ENCODE measurements at places on chromosomes 1 and 21.

DNA sequence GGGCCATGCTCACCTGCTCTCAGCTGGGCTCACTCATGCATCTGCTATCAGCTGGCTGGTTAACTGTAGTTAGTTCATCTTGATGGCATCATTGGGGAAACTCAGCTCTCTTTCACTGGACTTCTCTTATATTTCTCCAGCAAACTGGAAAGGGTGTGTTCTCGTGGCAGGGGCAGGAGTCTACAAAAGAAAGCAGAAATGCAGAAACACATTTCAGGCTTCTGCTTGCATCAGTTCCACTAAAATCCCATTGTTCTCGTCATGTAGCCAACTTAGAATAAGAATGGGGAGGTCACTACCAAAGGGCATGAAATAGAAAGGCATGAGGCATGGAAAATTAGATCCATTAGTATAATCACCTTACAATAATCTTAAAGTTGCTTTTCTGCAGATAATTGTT lies 207.3 kb downstream of the NRIP1 start:
- no peak for DNase-seq

GRCh38 chr21:20631633-20632032 lies 366.6 kb upstream of the NCAM2 start:
- no peak for DNase-seq

- DNase-seq, result no peak
These were observed 77.6 kb downstream of the EPHB2 start for GRCh38 chr1:22788254-22788661.

GRCh38 chr1:5225707-5226704 lies 571.6 kb downstream of the AJAP1 start:
- DNase-seq, result no peak

DNA sequence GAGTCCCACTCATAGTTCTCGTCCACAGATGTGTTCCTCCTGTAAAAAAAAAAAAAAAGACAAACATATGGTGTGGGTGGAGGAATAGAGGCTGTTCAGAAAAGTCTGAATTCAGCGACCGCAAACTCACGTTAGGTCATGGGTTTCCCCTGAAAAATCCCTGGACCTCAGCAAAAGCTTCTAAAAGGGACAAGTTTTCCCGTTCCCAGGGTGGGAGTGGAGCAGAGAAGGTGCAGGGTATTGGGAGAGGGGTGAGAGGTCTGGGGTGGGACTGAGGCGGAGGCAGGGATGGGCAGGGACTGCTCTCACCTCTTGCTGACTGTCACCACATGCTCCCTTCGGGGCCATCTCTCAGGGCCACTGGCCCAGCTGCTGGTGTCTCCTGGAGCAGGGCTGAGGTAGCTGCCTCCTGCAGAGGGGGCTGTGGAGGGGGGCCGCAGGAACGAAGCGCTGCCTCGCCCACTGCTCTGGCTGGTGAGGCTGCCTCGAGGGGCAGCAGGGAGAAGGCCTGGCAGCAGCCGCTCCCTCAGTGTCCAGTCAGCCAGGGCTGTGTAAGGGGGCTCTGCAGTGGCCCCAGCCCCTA lies 2.6 kb upstream of the TAGLN2 start:
- no peak for DNase-seq

DNA sequence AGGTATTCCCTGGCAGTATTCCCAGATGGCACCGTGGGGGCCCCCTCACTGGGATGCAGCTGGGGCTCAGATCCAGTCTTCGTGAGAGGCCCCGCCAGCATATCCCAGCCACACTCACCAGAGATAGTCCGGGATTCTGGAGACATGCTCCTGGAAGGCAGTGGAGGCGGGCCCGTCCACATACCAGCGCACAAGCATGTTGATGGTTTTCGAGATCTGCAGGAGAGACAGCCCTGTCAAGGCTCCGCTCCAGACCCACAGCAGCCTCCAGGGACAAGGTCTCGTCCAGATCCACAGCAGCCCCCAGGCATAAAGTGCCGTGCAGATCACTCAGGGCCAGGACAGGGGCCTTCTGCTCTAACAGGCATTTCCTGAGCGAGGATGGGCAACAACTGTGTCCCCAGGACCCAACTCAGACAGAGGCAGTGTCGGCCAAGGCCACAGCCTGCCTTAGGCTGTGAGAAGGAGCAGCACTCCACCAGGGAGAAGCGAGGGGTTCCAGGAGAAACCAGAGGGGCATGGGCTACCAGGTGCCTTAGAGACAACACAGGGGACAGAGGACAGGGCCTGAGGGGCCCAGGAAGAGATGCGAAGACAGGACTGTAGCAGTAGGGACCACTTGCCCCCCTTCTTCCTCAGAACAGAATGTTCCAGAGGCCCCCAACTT lies 14.8 kb downstream of the LSS start:
- DNase-seq, result no peak

DNA sequence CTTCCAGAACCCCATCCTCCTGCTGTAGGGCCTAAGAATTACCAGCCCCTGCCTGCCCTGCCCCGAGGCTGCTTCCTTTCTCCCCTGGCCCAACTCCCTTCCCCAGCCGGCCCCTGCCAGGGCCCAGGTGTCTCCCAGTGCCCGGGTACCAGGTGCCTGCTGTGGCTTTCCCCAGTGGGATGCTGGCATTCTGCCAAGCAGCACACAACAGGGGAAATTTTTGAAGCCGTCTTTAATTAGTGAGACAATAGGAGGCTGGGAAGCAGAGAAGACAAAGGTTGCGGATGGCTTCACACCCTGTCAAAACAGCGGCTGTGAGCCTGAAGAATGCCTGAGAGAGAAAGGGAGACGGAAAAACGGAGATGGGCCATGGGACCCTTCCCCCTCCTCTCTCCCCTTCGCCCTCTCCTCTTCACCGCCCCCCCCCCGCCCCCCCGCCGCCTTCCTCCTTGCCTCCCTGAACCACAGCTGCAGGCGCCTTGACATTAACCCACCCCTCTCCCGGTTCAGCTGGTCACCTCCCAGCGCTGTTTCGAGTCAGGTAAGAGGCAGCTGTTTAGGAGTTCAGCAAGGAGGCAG lies 33.6 kb downstream of the LRRN2 start:
- no peak for DNase-seq

- peak; percentile 64 for DNase-seq
These were observed 19.2 kb upstream of the EVA1B start for GRCh38 chr1:36342426-36343185.

GRCh38 chr1:169115891-169116585 lies 9.5 kb downstream of the ATP1B1 start:
- no peak for DNase-seq

DNA sequence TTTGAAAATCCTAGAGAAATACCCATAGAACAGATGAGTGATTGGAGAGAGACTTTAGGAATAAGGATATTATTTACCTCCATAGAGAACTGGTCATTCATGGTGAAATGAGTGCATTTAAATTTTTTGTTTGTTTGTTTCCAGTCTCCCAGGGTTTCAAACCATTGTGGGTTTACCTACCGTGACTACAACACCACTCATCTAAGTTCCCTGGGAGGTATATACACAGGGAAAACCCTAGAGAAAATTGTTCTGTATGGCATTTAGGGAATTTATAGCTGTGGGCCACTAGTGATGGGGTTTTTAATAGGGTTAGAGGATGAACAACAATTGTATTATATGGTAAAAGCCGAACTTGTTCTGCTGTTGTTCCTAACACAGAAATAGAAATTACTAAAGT lies 109.2 kb downstream of the USP25 start:
- DNase-seq, result no peak

GRCh38 chr21:36330904-36331303 lies 10.9 kb downstream of the MORC3 start:
- DNase-seq, result peak; percentile 66

DNA sequence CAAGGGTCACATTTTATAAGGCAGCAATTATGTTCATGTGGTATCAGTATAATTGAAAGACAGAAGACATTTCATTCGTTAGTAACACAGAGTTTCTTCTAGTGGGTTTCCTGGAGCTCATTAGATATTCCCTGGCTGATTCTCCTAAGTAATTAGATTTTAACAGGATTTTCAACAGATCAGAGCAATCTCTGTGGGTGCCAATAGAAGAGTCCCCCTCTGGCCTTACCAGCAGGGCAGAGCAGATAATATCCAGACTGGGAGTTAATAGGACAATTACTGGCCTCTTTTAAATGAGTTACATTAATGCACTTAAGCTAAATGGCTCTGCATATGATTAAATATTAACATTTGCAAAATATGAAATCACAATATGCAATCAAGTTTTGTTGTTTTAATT lies 74.2 kb upstream of the FOXD3 start:
- no peak for DNase-seq

- DNase-seq, result no peak
These were observed 57.3 kb downstream of the MRPL37 start for GRCh38 chr1:54257346-54257620.

DNA sequence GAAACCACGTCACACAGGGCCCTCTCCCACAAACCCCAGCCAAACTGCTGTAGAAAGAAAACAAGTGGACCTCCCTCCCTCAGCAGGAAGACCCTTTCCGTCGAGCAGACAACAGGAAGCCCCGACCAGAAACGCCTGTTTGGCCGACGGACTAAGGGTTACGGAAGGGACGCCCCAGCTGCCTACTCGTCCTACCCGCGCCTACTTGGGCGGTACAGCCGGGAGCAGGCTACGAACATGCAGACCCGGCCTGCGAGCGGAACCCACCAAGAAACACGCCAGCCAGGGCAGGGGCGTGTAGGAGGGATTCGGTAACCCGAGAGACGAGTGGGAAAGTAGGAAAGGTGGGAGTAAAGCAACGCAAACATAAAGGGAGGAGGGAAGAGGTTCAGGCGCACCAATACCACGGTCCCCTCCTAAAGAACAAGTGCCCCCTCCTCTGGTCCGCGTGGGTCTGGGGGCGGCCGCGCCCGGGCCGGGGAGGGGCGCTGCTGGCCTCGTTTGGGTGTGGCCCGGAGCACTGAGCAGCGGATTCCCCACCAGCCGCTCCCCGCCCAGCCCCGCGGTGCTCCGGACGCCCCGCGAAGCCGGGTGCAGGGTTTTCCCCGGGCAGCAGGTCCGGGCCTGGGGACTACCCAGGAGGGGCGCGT lies 450 bp downstream of the S100A10 start:
- peak; percentile 49 for DNase-seq

- DNase-seq, result no peak
These were observed 37.8 kb upstream of the GBP5 start for GRCh38 chr1:89310505-89310904.

GRCh38 chr21:35149698-35150097 lies 100.6 kb upstream of the RUNX1 start:
- DNase-seq, result no peak

DNA sequence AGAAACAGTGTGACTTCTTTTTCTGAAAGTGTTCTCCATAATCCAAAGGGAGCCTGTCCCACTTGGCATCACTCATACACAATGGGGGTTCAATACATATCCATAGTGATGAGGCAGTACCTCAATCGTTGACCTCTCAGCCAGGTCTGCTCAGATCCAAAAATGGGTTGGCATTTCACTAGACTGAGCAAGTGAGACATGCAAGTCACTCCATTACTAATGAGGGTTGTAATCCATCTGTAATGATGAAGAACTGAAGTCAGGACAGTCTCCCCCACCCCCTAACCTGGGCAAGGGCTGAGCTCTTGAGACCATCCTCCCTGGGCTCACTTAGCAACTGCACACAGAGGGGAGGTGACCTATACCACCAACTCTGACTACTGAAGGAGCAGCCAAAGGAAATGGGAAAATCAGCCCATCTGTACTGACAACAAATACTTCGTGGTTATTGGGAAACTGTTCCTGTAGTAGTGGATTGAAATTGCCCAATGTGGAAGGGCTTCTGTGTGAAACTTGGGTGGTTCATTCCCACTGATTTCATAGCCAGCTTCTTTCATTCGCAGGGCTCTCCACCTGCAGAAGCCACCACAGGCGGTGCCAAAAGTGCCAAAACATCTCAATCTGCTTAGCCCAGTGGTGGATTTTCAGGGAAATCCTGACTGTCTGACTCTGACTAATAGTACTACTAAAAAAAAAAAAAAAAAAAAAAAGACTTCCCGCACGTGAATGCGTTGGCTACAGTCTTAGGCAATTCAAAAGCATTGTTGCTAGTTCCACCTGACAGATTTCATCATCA lies 5.0 kb downstream of the NGF start:
- DNase-seq, result no peak

DNA sequence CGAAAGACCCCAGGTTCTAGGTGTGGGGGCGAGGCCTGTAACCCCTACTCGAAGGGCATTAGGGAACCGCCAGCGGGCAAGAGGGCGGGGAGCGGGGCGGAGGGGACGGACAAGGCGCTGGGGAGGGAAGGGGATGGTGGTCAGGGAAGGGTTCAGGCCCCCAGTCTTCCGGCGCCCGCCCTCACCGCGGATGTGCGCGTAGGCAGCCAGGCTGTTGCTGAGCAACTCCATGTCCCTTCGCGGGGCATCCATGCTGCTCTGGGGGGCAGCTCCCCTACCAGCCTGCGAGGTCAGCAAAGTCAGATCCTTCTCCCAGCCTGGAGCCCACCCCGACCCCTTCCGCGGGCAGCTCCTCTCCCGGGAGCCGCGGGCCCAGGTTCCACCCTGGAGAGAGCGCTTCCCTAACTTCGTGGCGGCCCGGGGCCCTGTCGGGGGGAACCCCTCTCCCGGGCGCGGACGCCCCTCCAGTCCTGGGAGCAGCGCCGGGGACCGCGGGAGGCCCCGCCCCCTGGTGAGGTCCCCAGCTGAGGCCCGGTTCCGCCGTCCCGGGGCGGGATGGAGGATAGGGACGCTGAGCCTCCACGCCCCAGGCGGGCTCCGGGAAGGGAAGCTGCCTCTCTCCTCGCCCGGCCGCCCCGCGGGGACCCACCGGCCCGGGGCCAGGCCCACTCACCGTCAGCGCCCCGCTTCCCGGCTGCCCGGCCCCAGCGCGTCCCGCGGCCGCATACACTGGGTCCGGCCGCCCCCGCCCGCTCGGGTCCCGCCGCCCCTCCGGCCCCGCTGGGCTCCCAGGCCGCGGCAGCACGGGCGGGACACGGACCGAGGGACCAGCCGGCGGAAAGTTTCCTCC lies 434 bp downstream of the EVA1B start:
- DNase-seq, result peak; percentile 44

DNA sequence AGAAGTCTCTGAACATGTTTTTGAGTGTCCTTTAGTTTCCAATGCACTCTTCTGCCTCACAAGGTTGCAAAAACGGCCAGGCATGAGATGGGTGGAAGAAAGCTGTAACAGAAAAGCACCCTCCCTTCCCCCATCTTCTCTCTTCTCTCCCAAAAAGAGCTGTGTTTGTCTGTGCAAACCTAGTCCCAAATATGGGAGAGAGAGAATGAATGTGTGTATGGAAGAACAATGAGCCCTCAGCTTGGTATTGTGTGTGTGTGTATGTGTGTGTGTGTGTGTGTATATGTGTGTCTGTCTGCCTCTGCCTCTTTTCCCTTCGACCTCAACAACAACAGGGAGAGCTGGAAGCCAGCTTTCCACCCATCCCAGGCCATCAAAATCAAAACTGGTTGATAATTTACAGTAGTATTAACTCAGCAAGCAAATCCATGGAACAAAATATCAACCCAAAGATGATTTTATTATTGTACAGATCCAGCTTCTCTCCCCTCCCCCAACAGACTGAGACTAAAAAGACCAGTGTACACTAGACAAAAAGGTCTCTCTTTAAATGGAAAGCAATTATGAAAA lies 1.8 kb downstream of the RERE start:
- no peak for DNase-seq

GRCh38 chr1:203291201-203292096 lies 13.9 kb upstream of the BTG2 start:
- DNase-seq, result no peak
